GOT3 (cell line): ENCODE measurements at places on chromosomes 3 and 15.

DNA sequence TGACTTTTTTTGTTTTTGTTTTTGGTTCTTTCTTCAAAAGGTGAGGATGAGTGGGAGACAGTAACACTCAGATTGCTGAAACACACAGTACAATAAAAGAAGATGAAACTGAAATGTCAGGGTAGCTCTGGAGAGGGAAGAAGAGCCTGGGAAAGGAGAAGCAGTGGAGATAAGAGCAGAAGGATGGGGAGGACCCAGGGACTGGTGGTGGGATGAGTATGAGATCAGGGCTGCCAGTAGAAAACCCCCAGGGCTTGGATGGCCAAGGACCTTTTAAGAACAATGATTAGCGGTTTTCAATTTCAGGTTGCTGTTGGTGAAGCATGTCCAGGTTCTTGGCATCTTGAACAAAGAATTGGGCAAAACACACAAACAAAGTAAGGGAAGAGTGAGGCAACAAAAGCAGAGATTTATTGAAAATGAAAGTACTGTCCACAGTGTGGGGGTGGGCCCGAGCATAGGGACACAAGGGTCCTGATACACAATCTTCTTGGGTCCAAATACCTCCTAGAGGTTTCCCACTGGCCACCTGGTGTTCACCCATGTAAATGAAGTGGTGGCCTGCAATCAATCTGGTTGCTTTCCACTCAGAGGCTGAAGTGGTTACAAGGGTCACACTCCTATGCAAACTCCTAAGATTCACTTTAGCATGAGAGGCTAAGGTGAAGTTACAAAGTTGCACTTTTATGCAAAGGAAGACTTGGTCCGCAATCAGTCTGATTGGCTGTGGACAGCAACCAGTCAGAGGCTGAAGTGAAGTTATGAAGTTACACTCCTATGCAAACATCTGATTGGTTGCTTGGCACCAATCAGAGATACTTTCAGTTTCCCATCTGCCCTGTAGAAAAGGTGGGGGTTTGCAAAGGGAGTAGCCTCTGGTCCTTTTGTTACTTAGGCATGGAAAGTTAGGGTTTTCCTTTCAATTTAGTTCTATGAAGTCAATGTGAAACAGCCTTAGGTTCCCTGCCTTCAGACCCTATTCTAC is 26.1 kb upstream of the MFSD1 start:
- DNase-seq: no peak

DNA sequence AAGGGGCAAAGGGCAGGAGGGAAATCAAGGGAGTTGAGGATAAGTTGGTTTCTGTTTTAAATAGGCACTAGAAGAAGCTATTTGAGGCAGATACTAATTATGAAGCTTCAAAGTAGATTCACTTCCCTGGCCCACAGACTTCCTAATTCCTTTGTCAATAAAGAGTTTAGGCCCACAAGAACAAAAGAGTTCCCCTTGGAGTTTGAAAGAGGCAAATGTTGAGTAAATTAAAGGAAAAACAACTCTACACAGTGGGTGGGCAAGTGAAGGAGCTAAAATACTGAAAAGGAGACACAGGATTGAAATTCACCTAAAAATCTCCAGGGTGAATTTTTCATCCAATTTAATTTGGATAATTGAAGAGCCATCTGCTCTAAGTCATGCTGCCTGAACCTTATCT is 411.7 kb upstream of the RORA start:
- DNase-seq: no peak

- no peak for DNase-seq
Measured at GRCh38 chr15:92611995-92612745, 43.4 kb downstream of the FAM174B start.

GRCh38 chr15:62413786-62414185 is 248.7 kb upstream of the C2CD4B start:
- no peak for DNase-seq

DNA sequence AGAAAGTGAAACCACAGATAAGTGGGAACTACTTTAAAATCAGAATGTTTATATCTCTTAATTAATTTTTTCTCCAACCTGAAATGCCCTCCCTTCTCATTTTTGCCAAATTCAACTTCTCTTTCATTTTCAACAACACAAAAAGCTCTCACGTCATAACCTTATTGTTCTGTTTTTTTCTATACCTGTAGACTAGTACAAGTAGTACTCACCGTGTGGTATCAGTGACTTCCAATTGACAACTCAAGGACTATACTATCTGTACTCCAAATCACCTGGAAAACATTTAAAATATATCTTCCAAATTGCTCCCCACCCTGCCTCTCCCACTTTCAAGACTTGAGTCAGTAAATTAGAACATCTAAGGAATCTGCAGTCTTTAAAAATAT is 72.8 kb upstream of the ZNF280D start:
- DNase-seq: no peak

GRCh38 chr3:188367678-188368077 is 213.7 kb downstream of the LPP start:
- no peak for DNase-seq

DNA sequence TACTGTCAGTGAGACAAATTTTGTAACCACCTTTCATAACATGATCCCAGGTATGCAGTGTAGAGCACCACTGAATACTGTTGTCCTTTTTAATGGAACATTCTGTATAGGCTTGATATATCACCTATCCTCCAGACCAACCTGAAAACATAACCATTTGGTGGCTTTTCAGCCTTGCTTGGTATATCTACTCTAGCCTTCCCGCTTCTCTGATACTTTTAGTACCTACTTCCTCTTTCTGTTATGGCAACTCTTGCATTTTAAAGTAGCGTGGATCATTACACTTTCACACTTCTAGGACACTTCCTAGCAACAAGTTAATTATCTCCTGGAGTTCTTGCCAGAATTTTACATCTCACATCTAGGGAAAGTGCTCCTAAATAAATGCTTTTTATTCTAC is 226.6 kb upstream of the ROBO1 start:
- DNase-seq: no peak

GRCh38 chr3:137008976-137009375 is 51.2 kb downstream of the IL20RB start:
- no peak for DNase-seq
